Memory B cell (primary cell): ENCODE measurements at places on chromosomes 7 and 10.

DNA sequence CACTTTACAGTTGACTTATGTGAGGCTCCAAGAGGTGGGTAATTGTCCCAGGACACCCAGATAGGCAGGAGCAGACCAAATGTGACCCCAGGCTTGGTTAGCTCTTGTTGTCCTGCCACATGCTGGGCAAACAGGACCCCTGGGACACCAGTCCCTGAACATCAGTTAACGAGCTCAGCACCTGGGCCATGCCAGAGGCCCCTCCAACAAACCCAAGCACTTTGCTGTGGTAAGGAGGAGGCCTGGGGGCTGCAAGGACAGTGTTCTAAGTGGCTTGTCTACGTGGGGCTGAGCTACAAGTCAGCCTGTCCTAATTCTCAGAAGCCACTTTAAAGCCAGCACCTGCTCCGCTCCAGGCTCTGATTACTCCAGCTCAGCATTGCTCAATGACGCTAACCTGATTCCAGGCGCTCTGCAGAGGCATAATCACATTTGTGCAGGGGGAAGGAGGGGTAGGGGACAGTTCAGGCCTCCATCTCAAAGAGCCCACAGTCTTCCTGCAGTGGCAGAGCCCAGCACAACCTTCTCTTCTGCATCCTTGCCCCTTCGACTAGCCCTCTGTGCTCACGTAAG lies 57.2 kb downstream of the DDC start:
- no peak for DNase-seq

DNA sequence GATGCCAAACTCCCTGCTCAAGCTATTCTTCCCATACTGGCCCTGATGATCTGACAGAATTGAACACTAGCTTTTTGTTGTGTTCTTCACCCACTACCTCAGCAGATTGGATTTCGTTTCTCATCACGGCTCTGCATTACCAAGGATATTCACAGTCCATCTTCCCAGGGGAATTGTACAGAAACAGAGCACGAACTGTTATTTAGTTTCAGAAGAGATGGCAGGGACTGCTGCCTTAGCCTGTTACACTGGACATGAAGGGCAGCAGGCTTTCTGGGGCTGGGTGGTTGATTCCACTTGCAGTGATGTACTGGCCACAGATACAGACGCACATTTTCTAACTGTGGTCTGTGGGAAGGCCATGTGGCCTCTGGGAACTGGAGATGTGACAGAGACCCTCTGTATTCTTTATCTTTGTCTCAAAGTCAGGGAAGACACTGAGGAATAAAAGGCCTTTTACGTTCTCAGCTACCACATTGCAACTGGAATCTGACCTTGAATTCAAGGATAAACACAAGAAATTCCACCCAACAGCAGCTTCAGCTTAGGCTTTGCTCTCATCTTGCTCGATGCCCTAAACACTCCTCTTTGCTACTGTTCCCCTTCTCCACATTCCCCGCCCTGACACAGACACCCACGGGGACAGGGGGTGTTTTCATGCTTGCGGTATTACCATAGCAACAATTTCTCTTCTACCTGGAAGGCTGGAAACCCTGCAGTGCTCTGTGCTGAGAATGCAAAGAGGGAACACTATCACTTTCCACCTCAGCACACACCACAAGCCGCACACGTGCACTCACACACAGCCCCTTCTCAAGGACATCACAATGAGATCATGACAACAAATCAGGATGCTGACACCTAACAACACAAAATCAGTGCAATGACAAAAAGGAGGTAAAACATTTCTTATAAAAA lies 81.7 kb downstream of the RNF216 start:
- DNase-seq = peak; percentile 50

GRCh38 chr10:33260403-33261149 lies 73.9 kb downstream of the NRP1 start:
- DNase-seq = no peak

DNA sequence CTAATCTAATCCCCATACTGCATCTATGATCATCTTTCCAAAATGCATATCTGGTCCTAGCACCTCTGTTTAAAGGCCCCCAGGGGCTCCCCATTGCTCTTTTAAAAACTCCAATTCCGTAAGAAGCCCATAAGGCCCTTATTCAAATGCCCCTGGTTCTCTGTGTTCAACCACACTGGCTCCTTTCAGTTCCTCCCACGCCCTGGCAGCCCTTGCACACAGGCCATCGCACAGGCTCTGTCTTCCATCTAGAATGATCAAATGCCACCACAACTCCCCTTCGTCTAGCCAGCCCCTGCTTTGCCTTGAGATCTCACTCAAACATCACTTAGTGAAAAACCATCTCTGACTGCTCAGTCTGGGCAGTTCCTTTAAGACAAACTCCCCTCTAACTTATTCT lies 112.9 kb upstream of the LYZL2 start:
- DNase-seq = no peak

DNA sequence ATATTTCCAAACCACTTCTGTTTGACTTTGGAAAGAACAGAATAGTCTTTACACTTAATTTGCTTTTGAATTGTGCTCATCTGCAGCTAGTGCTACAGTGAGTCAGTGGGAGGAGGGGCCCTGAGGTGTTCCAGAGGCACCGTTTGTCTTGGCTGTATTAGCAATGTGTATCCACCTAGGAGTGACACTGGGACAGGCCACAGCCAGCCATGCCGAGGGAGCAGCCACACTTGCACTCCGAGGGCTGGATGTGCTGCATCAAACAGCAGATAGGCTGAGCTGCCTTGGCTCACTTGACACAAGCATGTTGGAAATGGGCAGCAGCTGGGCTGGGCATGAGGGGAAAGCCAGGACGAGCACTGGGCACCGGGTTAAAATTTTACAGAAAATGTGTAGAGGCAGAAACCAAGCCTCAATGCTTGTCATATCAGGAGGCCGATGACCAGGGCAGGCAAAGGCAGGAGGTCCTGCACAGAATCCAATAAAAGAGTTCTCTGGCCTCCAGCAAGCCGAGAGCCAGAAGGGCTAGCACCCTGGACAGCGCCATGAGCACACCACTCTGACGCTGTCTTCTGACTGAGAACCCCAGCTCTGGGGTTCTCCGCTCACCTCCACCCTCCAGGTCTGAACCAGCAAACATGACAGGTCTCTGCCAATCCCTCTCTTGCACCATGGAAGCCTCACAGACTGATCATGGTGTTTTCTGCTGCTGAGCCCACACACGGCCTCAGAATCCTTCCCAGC lies 163.3 kb downstream of the GRID1 start:
- no peak for DNase-seq

GRCh38 chr7:110486549-110486948 lies 604.4 kb upstream of the LRRN3 start:
- no peak for DNase-seq

DNA sequence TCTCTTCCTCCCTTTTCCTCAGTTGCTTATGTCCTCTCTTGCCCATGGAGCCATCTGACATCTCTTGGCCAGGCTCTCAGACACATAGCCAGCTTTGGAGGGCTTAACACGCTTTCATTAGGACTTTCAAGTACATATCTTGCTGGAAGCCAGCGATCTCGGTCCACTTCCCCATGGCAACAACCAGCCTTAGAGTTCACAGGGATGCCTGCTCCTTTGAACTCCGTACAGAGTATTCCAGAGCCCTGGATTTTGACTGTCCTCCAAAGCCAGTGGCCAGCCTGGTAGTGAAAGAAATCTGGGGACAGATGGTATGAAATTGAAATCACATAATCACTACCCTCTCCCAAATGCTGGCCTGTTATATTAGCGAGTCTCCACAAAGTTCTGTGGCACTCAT lies 370.5 kb upstream of the NPVF start:
- DNase-seq = no peak

DNA sequence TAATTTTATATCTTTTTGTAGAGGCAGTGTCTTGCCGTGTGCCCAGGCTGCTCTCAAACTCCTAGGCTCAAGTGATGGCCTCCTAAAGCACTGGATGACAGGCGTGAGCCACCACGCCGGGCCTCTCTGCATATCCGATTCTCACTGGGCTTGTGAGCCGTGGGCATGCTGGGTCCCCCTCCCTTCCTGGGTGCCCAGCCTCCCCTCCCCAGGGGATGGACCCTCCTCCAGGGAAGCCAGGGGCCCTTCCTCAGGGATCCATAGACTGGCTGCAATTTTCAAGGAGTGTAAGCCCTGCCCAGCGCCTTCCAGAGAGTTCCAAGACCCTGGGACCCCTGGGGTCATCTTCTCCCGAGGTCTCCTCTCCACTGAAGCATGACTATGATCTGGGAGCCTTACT lies 23.7 kb upstream of the ELFN1 start:
- DNase-seq = no peak

- DNase-seq = no peak
These were observed 10.4 kb downstream of the SFRP5 start for GRCh38 chr10:97761331-97761865.

DNA sequence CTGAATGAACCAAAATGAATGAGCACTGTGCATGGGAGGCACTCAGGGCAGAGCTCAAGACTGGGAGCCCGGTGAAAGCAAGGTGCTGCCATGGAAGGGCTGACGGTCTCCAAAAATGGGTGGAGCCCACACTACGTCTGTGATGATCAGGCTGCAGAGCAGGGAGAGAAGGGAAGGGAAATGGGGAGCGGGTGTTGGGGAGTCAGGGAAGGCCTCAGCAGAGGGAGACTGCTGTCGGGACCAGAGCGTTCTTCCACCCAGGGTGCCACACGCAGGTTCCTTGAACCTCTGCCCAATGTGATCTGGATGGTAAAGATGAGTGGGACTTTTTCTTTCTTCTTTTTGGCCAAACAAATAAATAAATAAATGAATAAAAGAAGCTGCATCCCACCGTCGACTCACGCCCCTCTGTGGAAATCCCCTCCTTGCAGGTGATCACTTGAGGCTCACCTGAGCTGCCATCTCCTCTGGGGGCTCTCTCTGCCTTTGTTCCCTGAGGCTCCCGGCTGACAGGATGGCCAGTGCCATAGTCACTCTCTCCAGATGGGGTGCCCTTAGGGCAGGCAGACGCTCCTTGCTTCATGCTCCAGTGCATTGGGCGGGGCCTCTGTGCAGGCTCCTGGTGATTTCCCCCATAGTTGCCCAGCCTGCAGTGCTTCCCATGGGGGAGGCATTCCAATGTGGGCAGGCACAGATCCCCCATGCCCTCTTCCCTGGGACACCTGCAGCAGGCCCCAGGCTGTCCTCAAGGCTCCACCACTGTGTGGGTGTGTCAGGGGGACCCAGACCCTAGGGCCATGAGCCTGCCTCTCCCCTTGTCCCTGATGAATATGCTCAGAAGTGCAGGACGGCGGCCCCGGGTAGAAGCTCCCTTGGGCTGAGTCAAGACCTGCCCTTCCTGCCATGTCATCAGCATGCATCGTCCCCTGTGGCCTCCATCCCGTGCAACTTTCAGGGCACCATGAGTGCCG lies 131.8 kb downstream of the PTPN20 start:
- DNase-seq = no peak

DNA sequence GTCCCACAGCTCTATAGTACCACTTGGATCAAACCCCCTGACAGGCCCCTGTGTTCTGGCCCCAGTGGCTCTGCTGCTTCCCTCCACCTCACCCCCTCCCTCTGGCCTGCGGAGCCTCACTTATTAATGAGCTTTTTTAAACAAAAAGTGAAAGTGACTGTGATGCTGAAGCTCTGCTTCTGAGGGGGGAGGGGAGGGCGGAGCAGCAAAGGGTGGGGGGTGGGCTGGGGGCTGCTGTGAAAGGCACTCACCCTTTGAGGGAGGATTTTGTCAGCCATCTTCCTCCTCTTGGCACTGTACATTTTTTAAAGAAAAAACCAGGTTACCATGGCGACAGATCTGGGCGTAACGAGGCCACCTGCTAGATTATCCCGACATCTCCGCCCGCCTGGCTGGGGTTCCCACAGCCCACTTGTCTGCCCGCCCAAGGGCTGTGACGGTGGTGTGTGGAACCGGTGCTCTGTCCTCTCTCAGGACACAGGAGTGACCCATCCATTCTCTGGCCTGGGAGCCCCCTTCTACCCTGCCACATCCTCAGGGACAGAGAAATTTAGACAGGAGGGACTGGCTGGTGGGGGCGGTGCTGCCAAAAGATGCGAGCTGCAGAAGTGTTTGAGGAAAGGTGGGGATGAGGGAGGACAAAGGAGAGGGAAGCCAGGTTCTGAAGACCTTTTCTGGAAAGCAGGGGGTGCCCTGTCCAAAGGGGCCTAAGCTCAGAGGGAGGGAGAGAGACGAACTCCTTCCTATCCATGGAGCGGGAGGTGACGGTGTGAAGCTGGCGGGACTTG lies 4.9 kb downstream of the SMARCD3 start:
- DNase-seq = peak; percentile 59

GRCh38 chr7:38189231-38189938 lies 11.3 kb downstream of the STARD3NL start:
- no peak for DNase-seq

DNA sequence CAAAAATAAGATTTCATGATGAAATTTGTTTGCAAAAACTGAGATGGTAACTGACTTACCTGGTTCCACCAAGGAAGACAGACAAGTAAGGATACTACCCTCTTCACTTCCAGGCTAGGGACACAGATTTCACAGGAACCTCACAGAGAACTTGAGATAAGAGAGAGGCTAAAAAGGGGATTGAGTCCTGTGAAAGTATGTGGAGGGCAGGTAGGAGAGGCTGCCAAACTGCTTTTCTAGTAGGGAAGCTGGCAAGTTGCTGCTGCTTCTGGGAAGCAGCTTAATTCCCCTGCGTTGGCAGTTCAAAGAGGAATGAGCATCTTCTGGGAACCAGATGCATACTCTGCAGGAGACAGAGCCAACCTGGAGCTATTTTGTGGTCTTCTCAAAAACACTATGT lies 841.6 kb downstream of the CCSER2 start:
- no peak for DNase-seq

GRCh38 chr7:16881844-16882243 lies at the start of gene AGR3:
AGR3 (minus strand) TSS chr7:16881983; CDS start chr7:16878618, 3,365 bp downstream.
- no peak for DNase-seq

GRCh38 chr10:34281661-34282582 lies 533.2 kb downstream of the PARD3 start:
- DNase-seq = no peak

DNA sequence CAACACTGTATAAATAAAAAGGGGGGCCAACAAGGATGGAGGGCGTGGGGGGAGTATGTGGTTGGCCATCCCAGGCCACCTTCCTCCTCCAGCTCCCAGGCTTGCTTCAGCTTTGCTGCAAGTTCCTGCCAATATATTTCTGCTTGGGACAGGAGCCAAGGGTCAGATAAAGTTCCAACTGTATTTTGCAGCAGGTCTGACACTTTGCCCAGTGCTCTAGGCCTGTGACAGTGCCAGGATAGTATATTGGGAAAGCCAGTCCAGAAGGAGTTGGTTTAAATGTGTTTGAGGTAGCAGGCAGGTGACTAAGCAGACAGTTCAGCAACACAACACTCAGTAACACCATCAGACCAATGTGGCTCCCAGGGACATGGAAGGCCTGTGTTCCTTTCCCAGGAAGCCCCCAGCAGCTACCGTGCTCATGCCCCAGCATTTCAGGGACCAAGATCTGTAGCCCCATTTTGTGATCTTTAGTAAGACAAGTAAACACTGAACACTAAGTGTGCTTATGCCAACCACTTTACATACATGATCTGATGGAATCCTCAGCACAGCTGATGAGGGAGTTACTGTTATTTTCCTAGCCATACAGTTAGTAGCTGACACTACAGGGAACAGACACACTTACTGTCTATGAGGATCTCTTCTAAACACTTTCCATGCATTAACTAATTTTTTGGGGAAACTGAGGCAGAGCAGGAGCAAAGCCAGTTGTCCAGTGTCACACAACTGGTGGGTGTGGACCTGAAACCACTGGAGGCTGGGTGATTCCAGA lies 38.9 kb downstream of the DNAJB12 start:
- no peak for DNase-seq

GRCh38 chr7:118182593-118183427 lies 1.2 kb upstream of the LSM8 start:
- peak; percentile 19 for DNase-seq
